Renal pelvis (tissue), 12 donors: ENCODE measurements at places on chromosomes 13 and 19. TPM values are rescaled to one million over a fixed set of nuclear protein-coding genes. Genes with fewer than 3 reads are reported as not detected.

DNA sequence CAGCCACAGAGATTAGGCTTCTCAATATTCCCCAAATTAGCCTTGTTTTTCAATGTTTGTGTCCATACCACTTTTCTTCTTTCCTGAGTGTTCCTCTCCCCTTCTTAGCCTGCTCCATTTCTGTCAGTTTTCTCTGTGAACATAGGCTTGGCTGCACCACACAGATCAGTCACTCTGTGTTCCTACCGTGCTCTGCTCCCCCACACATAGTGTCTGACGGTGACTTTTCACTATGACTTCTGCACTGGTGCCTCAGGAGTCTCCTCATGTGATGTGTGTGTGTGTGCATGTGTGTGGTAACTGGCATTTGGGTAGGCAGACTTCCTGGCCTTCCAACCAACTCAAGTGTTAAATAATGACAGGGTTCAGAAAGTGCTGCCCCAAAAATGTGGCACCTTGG is 47.9 kb upstream of the MYCBP2 start:
- DNase-seq = no peak

LACC1 gene
- 4.1 TPM for polyA plus RNA-seq

DNA sequence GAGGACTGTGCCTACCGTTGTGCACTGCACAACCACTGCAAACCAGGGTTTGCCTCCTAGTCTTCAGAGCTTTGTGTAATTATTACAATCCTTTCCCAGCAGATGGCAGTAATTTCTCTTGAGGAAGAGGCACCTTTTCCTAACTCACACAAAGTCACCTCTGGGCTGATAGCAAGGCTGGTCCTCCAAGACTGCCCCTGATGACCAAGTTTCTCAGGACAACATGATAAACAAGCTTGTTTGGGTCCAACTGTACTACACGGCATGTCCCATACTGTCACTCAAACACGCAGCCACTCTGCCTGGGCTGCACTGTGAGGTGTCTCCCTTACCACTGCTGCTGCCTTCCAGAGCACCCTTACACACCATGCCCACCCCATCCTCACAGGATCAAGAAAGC is 39.3 kb downstream of the RFXAP start:
- DNase-seq = peak; percentile 57

- no peak for DNase-seq
Observed at GRCh38 chr19:48959341-48960239, 4.9 kb downstream of the BAX start.

ZNF208 gene
- 2.3 TPM for polyA plus RNA-seq

HS6ST3 gene
- 2.9 TPM for polyA plus RNA-seq

ZSWIM9 gene
- 13.7 TPM for polyA plus RNA-seq

DNA sequence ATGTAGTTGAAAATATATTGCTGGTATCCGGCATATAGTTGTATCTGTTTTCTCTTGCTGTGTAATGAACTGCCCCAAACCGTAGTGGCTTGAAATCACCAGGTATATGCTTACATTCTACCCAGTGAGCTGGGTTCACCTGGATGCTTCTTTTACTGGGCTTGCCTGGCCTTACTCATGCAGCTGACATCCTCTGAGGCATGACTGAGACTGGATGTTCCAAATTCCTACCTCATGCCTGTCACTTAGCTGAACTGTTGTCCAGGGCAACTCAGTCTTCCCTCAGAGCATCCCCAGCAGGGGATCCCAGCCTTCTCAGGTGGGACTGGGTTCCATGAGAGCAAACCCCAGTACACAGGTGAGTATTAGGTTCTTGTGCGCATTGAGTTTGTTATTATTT is 66.8 kb downstream of the IFT88 start:
- DNase-seq = no peak

- DNase-seq = no peak
Observed at GRCh38 chr13:26179344-26179743, 42.8 kb downstream of the RNF6 start.
